ENCODE measurements at places on chromosomes 6 and 20.

DNA sequence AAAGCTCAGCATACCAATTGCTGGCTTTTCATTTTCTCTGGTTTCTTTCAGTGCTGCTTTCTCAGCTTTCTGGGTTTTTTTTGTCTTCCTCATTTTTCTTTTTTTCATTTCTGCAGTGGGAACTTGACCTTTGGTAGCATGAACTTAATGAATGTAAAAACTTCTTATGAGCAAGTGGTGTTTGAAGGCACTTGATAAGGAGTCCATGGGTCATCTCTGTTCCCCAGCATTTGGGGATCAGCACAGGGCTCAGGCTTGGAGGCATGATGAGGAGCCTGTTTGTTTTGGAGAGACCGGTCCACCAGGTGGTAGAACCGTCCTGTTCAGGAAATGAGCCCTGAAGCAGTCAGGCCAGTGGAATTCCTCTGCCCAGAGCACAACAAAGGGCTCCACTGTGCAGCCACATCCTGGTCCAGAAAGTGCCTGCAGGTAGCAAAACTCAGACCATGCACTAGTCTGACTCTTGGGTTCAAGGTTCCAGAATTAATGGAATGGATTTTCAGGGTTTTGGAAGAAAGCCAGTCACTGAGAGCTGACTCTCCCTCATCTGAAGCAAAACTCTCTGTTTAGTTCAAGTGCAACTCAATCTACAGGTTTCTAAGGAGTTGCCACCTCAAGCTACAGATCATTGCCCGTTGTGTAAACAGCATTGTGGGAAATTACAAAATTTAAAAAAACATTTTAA lies 52.3 kb upstream of the ADGRF1 start:
- DNase-seq, result peak; percentile 32

- DNase-seq, result no peak
These were observed 98.9 kb downstream of the ZNF217 start for GRCh38 chr20:53494753-53495152.

- no peak for DNase-seq
These were observed 47.8 kb downstream of the ELOVL5 start for GRCh38 chr6:53300656-53301551.

DNA sequence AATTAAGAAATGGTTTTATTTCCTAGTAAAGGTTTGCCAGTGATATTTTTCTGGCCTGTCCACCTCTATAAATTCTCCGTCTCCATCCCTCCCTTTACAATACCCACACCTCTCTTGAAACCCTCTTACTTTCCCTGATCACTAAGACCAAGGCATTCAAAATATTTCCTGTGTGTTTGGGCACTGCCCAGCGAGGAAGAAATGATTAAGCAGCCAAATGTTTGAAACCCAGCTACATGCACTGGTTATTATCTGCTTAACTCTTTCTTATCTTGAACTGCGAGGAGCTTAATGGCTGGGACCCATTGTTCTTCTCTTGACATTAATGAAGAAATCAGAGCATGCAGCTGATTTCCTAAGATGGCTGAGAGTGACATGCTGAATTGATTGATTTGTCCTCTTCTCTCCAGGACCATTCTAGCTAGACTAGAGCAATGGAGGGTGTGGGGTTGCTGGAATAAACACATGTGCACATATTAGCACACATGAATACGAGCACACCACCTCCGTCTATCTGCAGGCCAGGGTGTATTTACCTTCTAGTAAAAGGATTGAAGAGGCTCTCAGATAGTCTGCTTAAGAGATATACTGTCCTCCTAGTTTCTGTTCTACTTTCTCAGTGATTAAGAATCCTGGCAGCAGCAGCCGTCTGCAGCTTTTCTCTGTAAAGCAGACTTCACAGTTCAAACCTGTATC lies 46.1 kb upstream of the PRDM1 start:
- no peak for DNase-seq

GRCh38 chr6:126535138-126535537 lies 195.2 kb downstream of the CENPW start:
- no peak for DNase-seq

GRCh38 chr20:24109537-24109936 lies 121.0 kb upstream of the GGTLC1 start:
- no peak for DNase-seq

DNA sequence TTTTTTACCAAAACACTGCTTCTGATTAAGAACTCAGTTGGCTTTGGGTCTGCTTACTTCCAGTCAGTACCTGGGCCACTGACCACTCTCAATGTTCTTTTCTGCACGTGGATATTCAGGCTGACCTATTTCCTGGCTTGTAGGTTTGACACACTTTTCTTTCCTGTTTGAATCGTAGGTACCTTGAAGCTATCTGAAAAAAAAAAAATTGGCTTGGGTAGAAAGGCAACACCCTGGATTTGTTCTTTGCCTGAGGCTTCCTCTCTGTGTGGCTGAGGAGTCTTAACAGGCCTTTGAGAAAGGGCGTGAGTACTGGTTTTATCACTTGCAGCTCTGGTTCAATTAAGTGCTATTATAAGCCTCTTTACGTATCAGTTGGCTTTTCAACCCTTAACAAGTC lies 60.6 kb upstream of the IL20RA start:
- no peak for DNase-seq

GRCh38 chr6:17729223-17730077 lies 22.7 kb upstream of the NUP153 start:
- no peak for DNase-seq

DNA sequence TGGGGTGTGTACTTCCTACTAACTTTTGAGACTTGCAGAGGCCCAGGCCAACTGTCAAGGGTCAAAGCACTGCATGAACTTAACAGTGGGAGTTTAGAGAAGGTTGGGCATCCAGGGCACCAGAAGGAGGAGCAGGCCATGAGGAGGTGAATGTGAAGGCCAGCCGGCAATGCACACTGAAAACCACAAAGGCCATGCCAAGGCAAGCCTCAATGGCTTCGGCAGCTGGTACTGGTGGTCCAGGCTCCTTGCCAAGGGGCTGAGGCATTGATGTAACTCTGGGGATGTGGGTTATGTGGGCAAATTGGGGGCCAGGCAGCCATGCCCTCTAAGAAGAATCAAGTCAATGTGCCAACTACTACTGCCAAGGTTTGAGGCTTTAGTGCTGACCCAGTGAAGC lies 222.4 kb downstream of the UNC5CL start:
- no peak for DNase-seq

GRCh38 chr20:20785226-20785625 lies 72.8 kb upstream of the RALGAPA2 start:
- no peak for DNase-seq

- DNase-seq, result no peak
These were observed 79.5 kb downstream of the ZMYND8 start for GRCh38 chr20:47276851-47277534.

DNA sequence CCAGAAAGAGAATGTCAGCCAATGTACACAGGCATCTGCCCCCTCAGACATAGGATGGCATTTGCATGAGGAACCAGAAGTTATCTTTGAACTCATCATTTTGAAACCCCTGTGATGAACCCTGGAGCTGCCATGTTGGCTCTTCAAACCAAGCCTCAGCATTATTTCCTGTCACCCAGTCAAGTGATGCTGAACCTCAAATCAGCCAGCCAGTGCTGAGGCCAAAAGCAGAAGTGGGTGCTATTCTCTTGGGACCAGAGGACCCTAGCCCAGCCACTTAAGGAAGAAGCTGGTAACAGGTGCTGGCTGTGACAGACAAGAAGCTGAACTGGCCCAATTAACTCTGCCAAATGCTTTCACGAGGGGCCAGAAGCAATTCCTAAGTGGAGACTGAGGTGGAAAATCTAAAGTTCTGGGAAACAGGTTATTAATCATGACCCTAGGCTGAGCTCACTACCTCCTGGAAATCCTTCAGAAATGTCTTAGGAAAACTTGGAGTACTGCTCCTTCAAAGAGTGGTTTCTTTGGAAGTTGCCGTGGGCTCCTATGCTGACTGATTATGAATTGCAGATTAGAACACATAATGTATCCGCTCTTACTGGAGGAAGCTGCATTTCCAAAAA lies 4.0 kb downstream of the PKIG start:
- no peak for DNase-seq

GRCh38 chr6:127868338-127868737 lies 32.5 kb downstream of the THEMIS start:
- no peak for DNase-seq

GRCh38 chr6:359261-360035 lies 32.1 kb upstream of the IRF4 start:
- DNase-seq, result no peak

DNA sequence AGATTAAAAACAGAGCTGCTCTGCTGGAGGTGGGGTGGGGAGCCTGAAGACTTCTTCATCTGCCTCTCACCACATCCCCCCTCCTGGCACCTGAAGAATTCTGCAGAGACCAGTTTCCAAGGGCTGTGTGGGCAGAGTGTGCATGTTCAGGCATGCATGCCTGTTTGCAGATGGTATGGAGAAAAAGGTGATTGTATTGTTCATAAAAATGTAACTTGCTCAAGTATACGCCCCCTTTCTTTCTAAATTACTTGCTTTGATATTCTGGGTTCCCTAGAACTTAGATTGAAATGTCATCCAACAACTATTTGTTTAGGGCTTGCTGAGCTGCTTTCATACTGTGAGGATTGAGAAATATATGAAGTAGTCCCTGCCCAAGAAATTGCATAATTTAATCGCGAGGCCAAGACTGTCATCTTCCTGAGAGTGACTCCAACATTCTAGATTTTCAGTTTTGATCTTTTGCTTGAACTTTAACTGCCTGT lies 83.6 kb downstream of the LCA5 start:
- peak; percentile 35 for DNase-seq

- DNase-seq, result no peak
These were observed 5.5 kb downstream of the BMP7 start for GRCh38 chr20:57260934-57261333.

GRCh38 chr6:29447670-29448069 lies 8.6 kb downstream of the OR10C1 start:
- peak; percentile 67 for DNase-seq

DNA sequence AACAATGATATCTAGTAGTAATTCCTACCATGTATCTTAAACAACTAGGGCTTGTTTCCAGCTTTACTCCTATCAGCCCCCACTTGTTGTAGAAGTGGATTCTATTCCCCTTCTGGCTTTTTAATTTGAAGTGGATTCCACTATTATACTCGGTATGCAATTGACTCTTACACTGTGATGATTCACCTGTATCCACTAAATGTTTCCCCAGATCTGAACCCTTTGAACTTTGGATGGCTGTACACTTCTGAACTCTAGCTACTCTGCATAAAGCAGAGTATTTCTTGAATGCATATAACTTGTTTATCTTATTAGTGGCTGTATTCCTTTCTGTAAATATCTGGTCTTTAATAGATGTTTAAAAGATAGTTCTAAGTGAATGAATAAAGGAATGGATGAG lies 538.4 kb upstream of the NRSN1 start:
- no peak for DNase-seq

DNA sequence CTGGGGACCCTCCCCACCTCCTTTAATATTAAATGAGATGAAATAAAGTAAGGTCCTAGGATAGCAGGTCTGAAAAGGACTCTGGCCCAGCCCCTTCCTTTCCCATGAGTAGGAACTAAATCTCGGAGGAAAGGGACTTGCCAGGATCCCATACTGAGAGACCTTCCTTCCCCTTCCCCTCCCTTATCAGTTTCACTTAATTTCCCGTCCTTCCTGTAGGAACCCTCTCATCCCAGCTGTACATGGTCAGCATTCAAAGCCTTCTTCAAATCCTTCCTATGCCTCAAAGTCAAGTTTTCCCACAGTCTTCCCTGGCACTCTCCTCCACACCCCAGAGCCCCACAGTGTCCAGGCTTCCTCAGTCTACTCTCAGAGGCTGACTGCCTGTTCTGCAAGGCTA lies 71.3 kb upstream of the MYL9 start:
- DNase-seq, result no peak

DNA sequence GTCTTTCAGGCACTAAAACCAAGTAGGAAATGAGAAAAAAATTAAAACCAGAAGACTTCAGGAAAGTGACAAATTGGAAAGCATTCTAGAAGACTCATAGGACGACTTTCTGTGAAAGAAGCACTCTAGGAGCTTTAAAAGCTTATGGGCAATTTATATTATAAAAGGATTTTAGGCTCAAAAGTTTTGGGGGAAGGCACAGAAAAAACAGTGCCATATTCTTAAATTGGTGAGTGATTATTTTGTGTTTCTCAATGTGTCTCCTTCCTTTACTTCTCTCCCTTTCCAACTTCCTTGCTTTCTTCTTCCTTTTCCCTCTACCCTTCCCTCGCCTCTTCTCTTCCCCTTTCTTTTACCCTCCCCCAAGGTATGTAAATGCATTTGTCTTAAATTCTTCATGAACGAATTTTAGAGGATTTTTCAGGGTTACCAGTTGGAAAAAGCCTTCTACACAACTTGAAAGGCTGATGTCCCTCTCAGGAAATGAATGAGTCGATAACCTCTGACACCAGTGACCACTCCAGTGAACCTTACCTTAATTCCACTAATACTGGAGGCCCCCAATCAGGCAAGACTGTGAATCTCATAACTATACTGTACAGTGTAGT lies 2.6 kb upstream of the LIN28B start:
- no peak for DNase-seq

- peak; percentile 66 for DNase-seq
These were observed 331.8 kb downstream of the RIMS1 start for GRCh38 chr6:72218125-72218524.

DNA sequence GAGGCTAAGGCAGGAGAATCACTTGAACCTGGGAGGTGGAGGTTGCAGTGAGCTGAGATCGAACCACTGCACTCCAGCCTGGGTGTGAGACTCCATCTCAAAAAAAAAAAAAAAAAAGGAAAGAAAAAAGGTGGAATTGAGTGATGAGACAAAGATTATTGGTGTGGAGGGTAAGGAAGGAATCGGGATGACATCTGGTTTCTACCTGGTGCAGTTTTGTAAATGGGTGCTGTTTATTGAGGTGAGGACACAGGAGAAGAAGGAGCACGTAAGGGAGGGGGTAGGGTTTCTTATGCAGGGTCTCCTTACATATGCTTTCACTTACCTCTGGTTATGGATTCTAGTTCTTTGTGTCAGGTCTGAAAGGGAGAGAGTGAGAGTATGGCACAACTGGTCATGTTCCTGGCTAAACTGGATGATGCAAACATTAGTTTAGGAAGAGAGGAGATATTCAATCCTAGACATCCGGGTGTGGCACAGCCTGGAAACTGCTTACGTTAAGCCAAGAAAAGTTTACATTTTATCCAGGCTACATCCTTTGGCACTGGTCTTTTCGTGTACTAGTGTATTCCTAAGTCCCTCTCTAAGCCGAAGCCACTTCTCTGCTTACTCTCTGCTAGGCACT lies 5.4 kb downstream of the RALY start:
- no peak for DNase-seq

GRCh38 chr20:62446888-62447869 lies 19.8 kb upstream of the RBBP8NL start:
- DNase-seq, result no peak

GRCh38 chr20:48313324-48313723 lies 514.5 kb downstream of the PREX1 start:
- DNase-seq, result no peak

DNA sequence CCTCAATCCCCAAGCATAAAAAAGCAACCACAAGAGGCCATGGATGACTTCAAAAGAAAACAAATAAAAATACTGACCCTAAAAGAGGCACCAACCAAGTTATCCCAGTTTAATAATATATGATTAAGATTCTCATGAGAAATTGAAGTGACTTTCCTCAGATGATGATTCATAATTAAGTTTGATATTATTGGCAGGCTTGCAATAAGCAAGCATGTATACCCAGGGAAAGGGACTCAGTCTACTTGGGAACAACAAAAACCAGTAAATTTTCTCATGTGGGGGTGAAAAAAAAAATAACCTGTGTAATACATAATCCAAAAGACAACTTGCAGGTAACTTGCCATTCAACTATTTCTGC lies 19.6 kb downstream of the JAG1 start:
- DNase-seq, result no peak

- DNase-seq, result no peak
These were observed 24.5 kb downstream of the TTBK1 start for GRCh38 chr6:43267619-43268354.

- DNase-seq, result no peak
These were observed 15.2 kb downstream of the SLC52A3 start for GRCh38 chr20:753136-753535.
